MCF 10A (cell line): ENCODE measurements at places on chromosomes 3 and 15. TPM values are rescaled to one million over a fixed set of nuclear protein-coding genes. Genes with fewer than 3 reads are reported as not detected.

MUSTN1 gene
- 2.3 TPM in 1 of 2 replicates, not detected in the other for total RNA-seq

ERICH6 gene
- not detected in 2 replicates for total RNA-seq

DNA sequence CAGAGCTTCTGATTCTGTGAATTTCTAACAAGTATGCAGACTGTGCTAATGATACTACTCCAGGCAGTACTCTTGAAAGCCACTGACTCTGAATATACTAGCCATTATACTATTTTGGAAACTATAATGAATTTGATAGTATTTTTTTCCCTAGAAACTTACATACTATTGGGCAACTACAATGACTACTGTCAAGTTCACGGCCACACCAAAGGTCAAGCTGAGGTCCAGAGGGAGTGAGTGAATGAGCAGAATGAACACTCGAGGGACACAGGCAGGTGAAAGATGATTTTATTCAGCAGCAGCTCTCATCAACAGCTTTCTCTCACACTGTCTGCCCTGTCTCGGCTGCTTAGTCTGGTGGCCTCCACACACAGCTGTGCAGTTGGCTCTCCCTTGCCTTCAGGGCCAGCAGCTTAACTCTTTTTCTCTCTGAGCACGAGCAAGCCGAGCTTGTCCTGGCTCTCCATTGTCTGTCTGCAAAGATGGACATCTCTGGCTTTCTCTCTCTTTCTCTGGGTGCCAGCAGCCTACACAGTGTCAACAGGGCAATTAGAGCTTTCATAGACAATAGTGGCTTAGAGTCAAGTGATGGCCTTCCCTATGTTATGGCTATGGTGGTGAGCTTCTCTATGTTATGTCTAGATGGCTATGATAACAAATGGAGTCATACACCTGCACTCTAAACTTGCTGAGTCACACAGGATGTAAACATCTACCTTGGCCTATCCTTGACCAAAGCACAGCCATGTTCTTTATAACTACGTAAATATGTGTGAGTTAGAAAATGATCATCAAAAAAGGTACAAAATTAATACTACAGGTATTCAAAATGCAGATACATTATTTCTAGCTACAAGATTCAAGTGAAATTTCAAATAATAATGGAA, 362.4 kb downstream of the CGGBP1 start:
- DNase-seq, result no peak

GRCh38 chr3:48747706-48748105, 30.7 kb upstream of the IP6K2 start:
- no peak for DNase-seq

DNA sequence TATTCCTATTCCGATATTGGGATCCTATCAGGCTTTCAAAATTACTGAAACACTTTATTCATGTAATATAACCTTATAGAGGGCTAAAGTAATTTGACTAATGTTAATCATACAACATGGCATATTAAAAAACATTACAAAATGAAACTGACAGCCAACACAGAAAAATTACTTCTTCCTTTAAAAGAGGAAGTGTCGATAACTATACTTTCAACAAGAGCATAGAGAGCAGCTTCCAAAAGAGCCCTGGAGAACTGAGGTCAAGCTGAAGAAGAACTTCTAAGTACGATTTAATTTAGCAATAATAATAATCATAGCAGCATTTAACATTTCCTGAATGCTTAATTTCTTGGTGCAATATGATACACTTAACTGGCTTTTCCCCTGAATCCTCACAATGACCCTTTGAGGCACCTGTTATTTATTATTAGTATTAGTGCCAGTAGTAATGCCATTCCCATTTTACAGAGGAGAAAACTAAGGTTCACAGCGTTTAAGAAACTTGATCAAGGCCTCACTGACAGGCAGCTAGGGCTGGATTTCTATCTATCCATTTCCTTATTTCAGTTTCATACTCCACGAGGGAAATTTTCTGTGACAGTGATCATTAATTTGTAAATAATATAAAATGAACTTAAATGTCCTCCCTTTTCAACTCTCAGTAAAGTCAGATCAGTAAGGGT, 181.6 kb downstream of the CFAP20DC start:
- no peak for DNase-seq

DNA sequence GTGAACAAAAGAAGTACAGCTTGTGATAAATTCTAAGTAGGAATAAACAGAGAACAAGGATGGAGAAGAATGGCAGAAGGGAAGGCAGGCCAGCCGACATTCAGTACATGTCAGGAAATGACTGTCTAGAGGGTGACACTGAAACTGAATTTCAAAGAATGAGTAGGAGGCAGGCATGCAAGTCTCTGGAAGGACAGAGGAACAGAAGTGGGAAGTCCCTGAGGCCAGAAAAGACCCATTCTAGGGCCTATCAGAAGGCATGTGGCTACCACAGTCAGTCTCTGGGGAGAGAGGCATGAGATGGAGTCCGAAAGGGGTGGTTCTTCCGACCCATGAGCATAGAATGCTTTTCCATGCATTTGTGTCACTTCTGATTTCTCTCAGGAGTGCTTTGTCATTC, 243.5 kb upstream of the UBE2E2 start:
- no peak for DNase-seq
